ENCODE measurements at places on chromosomes 13 and 19.

DNA sequence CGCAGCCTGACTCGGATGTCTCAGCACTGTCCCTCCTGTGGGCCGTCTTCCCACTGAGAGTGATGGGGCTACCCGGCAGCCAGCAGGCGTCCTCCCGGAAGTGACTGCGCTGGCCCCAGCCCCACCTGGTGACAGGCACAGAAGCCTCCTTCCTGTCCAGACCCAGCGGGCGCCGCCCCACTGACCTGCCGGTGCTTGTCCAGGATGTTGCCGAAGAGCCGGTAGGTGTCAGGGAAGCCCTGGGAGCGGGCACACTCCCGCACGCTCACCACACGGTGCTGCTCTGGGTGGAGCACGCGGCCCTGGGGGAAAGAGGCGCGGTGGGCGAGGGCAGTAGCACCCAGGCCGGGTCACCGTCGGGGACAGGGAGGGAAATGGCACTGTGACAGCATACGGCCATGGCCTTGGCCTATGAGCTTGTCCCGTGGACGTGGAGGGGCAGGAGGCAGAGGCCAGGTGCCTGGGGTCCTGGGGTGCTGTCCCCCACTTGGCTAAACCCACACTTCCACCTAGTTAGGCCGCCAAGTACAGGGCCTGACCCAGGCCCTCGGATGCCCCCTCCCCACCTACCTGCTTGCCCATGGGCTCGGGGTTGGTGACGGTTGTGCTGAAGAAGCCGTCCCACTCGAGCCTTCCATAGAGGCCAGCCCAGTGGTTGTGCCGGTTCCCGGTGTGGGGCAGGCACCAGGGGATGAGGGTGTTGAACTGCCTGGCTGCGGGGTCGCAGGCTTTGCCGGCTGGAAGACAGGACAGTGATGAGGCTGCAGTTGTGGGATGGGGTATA lies 16.0 kb upstream of the EIF3G start:
- DNase-seq: no peak

DNA sequence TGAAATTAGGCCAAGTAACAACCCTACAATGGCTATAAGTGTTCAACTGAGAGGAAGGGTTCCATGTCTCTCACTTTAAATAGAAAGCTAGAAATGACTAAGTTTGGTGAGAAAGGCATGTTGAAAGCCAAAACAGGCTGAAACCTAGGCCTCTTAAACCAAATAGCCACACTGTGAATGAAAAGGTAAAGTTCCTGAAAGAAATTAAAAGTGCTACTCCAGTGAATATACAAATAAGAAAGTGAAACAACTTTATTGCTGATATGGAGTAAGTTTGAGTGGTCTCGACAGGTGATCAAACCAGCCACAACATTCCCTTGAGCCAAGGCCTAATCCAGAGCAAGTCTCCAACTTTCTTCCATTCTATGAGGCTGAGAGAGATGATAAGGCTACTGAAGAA lies 209.6 kb downstream of the KLF12 start:
- no peak for DNase-seq

DNA sequence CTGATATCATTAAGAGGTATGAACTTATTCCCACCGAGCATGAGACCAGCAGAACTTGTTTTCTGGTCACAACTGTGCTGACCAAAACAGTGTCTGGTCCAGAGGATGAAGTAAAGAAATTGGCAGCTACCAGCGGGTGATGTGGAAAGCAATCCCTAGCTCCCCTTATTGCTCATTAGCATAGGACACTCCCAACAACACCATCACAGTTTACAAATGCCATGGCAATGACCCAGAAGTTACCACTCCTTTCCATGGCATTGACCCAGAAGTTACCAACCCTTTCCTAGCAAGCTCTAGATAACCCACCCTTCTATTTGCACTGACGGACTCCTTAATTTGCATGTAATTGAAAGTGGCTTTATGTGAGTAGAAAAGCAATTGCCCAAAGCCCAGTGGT lies 1856.1 kb downstream of the OLFM4 start:
- no peak for DNase-seq

- no peak for DNase-seq
These were observed 119.4 kb downstream of the UQCRFS1 start for GRCh38 chr19:29093553-29093908.

DNA sequence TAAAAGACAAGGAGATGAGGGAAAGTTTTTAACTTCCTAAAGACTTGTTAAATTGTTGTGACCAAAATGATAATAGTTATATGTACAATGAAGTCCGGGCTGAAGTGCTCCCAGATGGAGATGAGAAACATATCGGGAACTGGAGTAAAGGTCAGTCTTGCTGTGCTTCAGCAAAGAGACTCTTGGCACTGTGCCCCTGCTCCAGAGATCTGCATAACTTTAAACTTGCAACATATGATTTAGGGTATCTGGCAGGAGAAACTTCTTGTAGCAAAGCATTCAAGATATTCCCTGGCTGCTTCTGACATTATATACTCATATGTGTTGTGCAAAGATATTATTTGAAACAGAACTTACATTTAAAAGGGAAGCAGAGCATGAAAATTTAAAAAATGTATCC lies 786.6 kb upstream of the SLITRK6 start:
- DNase-seq: no peak

GRCh38 chr13:25088562-25089221 lies 7.2 kb upstream of the PABPC3 start:
- DNase-seq: no peak

DNA sequence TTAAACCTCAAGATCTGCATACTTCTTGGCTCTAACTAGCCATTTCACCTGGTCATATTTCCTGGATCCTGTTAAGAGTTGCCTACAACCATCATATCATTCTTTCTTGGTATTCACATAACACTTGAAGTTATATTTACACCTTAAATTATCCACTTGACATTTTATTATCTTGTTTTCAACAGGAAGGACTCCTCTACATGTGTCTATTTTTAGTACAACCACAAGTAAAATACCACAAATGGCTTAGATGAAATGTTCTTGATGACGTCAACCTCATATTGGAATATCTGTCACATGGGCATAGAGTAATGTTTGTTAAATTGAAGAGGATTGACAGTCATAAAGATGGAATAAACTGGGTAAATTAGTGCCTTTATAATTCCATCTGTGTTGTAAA lies 9.4 kb downstream of the PCDH20 start:
- no peak for DNase-seq

DNA sequence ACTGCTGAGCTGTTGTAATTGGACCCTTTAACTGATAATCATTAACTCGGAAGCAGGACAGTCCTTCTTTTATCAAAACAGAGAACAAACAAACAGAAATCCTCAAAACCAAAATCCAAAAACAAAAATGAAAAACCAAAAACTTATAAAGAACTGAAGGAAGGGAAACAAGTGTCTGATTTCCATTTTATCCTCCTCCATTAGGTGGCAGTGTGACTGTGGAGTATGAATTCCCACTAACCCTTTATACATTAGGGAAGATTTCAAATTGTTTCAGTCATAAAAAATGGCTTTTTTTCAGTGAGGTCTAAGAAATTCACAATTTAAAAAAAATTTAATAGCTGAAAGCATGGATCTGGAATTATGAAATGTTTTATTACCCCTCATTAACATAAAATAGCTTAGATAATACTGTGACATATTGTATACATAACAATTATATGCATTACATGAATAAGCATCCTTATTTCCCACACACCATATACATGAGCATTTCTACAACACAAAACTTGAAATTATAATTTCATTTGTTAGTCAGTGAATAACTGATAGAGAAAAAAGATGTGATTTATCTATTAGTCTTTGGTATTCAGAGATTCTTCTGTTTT lies 1074.3 kb upstream of the PCDH9 start:
- peak; percentile 5 for DNase-seq

DNA sequence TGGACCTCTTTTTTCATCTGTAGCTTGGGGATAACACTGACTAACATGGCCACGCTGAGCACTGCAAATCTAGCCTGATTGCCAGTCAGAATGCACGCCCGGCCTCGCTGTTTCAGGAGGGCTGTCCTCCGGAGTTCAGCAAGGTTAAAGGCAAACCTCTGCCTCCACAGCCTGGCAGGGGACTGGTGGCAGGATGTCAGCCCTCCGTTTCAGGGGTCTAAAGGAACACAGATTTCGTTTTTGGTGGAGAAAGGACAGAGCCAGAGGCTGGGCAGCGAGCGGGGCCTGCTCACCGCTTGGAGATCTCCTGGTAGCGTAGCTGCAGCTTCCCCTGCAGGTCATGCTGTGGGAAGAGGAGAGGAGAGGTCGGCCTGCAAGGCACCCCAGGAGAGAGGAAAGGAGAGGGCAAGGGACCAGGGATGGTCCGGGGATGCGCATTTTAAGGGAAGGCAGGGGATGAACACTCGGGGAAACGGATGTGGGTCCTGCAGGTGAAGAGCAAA lies 560 bp downstream of the NDUFA7 start:
- DNase-seq: no peak

DNA sequence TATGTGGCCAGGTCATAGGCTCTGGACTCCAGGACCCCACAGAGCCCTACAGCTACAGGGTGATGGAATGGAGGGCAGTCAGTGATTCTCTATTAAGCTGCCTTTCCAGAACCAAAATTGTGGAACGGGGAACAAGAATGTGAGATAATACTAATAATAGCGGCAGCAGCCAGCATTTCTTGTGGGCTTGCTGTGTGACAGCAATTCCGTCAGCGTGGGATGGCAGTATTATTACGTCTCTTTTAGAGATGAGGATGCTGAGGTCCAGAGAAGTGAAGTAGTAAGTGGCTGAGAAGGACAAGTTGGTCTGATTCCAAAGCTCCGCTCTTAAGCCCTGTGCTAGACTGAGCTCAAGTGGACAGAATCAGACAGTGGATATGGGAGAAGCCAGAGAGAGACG lies 24.4 kb downstream of the GRIK5 start:
- no peak for DNase-seq

- no peak for DNase-seq
These were observed 95.1 kb downstream of the DCT start for GRCh38 chr13:94384231-94384905.

DNA sequence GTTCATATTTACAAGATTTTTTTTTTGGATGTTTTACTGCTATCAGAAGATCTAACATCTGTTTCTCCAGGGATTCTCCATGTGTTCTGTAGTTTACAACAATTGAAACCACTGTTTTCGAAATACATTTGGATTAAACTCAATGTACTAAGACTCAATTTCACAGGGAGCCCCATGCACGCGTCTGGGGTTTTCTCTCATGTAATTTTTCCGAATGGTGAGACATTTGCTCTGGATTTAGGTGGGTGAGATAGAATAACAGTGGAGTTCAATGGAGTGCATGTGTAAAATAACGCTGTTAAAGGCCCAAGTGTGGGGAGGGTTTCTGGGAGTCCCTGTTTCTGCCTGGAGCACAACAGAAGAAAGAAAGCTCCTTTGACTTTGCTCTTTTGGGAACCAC lies 330.3 kb downstream of the TSHZ3 start:
- no peak for DNase-seq

DNA sequence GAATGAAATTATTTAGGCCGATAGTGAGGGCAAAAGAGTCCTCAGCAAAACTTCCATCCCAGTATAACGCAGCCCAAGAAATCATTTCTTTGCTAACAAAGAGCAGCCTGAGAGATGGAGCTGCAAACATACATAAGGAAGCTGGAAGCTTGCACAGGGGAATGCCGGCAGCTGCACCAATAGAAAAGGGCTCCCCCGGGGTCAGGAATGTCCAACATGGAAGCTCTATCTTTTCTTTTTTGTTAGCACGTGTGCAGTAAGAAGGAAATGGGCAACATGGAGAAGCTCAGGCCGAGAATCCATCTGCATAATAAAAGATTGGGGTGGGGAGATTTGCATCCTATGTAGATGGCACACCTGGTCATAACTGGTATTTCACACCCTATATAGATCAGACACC lies 1363.5 kb upstream of the PCDH20 start:
- DNase-seq: no peak
